GM19239 (cell line): ENCODE measurements at places on chromosomes 6 and 20.

DNA sequence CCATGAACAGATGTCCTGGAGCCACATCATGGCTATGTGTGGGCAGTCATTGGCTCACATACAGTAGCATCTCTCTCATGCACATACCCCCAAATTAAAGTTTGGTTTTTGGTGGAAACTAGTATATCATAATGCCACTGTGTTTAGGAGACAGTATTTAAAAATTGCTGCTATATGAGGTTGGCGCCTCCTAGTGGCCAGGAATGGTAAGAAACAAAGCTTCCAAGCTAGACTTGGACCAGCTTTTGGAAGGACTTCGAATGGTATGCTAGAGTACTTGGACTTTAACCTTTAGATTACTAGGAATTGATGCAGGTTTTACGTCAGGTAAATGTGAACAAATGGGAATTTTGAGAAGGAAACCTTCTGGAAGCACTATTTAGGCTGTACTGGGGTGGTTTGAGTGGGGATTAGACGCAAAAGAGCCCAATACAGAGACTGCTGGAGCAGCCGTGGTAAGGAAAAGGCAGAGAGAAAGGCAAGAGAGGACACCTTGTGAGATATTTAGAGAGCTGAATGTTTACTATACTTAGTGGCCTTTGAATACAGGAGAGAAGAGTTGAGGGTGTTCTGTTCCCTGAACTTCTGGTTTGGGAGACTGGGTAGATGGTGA, 23.8 kb downstream of the PRSS35 start:
- peak; percentile 28 for DNase-seq

- DNase-seq = no peak
Measured at GRCh38 chr6:15444881-15445280, 199.0 kb downstream of the JARID2 start.

- DNase-seq = no peak
Measured at GRCh38 chr20:59051666-59052185, 9.1 kb upstream of the PRELID3B start.

DNA sequence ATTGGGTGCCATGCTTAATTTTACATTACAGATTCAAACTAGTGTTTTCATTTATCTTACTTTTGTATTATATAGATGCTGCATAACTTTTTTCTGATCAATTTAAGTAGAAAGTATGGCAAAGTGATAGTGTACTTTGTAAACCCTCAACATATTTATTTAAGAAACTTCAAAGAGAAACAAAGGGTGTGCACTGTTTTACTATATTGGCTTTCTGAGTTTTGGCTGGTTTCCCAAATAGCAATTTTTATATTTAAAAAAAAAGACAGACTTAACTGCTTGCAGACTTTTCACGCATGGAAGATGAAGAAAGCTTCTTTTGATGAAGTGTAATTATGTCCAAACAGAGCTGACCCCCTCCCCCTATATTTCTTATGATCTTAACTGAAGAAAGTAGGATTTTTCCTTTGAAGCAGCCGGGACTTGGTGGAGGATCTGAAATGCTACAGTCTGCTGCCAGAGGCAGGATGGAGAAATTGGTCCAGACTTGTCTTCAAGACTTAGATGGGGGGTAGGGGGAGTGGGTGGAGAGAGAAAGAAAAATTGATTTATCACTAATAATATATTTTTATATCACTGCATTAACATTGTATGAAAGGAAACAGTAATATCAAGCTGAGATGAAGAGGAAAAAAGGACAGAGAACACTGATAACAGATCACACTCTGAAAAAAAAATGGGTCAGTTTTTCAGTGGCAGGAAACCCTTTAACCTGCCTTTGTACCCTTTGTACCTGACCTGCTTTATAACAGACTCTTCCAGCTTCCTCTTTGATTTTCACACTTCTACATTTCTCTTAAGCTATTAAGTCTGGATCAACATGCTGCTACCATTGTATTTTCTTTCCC, 56.0 kb upstream of the SUPT3H start:
- DNase-seq = no peak

DNA sequence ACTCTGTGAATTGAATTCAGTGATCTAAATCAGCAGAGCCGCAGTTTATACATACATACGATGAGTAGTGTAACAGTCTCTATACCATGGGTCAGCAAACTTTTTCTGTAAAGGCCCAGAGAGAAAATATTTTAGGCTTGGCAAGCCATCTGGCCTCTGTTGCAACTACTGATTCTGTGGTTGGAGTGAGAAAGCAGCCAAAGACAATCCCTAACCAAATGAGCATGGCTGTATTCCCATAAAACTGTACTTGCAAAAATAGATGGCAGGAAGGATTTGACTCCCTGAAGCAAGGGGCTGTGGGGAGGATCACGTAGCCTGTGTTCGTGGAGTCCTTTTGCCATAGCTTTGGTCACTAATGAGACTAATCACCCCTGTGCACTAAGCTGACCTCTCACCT, 17.9 kb upstream of the MOCS1 start:
- DNase-seq = no peak

DNA sequence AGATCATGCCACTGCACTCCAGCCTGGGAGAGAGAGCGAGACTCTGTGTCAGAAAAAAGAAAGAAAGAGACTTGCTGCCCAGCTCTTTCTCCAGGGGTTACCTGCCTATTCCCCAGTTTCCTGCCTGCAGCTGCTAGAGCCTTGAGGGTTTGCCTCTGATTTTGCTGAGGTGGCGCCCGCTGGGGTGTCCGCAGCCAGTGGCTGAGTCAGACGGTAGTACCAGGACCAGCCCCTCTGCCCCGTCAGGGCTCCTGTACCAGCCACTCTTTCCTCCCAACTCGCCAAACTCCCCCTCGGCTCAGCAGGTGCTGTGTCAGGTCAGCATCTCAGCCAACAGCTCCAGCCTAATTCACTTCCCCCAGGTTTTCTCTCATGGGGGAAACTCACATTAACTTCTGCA, 7.4 kb upstream of the LSM14B start:
- no peak for DNase-seq

GRCh38 chr6:35183935-35184334, 29.8 kb upstream of the SCUBE3 start:
- no peak for DNase-seq

DNA sequence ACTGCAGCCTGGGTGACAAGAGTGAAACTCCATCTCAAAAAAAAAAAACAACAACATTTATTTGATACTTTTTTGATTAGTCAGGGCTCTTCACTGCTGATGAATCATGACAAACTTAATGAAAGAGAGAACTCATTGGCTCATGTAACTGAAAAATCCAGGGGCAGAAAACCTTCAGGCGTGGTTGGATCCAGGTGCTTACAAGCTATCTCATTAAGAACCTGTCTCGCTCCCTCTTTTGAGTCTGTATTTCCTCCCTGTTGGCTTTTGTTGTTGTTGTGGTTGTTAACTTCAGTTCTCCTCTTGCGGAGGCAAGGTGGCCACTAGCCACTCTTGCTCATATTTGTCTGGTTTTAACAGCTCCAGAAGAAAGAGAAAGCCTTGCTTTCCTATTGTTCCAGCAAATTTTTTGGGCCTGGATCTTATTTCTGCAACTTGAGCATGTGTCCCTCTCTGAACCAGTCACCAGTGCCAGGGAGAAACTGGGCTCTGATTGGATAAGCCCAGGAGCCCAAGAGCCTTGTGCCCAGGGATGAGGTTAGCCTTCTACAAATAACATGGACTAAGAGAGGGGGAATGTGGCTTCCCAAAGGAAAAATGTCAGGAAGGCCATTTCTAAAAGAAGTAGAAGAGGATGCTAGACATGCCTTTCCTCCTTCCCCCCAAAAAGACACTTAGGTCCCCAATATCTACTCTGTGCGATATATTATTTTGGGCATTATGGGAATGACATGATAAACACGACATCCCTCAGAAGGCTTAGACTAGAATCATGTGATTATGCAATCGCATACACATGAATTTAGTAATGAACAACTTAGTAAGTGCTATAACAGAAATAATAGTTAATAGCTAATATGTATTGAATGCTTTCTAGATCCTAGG, 64.5 kb downstream of the PHACTR2 start:
- DNase-seq = no peak

DNA sequence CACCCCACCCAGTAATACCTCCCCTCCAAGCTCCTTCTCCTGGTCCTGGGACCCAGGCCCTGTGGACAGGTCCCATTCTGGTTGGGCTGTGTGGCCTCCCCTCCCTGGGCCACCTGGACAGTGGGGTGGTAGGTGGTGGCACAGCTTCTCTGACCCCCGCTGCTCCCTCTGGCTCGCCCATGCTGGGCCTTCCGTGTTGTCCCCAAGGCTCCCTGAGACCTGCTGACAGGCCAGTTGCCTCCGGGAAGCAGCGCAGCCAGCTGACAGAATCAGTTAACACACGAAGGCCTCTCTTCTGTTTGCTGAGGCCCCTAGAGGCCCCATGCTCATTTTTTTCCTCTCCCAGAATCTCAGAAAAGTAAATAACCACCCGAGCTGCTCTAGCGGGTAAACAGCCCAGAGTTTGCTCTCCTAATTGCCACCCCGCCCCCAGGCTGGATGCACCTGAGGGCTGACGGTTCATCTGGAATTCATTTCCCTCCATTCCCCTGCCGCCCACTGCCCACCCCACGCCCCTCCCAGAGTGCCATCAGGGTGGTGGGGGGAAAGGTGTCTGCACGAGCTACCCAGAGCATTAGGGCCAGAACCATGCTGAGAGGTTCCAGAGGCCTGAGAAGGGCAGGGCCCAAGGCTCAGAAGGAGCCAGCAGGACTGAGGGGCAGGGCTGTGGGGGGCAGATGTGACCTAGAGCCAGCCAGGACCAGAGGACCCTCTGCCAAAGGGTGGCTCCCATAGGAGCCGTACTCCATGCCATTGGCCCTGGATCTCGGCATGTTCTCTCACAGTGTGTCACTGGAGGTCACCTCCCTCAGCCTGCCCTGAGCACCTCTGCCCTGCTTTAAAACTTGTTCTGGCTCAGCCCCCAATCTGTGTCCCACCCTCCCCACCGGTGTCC, 157.5 kb downstream of the GRM4 start:
- no peak for DNase-seq

- no peak for DNase-seq
Measured at GRCh38 chr6:157488716-157489118, 107.7 kb downstream of the ZDHHC14 start.

DNA sequence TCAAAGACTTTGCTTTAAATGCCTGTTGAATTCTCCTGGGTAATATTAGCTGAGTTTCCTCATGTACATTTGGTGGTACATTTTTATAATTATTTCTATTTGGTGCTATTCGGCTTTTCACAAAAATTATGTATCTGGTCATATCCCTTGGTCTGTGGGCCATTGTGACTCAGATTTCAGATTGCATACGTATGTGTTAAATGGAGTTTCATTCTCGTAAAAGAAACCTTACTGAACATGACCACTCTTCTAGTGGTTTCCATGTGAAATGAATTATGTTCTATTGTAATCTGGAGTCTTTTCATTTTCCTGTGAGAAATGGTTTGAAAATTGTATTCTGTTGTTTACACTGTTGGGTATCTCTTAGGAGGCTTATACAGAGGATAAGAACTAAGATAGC, 386.2 kb upstream of the FLRT3 start:
- no peak for DNase-seq

DNA sequence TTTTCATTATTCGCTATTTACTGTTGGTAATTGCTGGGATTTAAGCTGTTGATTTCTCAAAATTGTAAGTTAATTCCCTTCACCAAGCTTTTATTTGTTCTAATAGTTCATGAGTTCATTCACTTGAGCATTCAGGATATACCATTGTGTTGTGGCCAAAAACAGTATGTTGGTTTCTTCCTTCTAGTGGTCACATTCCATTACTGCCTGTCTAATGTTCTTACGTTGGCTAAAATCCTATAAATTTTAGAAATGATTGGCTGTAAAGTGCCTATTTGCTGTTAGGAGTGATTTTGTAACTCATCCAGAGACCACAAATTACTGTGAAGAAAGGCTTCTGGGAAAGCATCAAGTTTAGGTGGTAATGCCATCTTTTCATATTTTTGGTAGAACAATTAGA, 76.3 kb downstream of the FARS2 start:
- no peak for DNase-seq

DNA sequence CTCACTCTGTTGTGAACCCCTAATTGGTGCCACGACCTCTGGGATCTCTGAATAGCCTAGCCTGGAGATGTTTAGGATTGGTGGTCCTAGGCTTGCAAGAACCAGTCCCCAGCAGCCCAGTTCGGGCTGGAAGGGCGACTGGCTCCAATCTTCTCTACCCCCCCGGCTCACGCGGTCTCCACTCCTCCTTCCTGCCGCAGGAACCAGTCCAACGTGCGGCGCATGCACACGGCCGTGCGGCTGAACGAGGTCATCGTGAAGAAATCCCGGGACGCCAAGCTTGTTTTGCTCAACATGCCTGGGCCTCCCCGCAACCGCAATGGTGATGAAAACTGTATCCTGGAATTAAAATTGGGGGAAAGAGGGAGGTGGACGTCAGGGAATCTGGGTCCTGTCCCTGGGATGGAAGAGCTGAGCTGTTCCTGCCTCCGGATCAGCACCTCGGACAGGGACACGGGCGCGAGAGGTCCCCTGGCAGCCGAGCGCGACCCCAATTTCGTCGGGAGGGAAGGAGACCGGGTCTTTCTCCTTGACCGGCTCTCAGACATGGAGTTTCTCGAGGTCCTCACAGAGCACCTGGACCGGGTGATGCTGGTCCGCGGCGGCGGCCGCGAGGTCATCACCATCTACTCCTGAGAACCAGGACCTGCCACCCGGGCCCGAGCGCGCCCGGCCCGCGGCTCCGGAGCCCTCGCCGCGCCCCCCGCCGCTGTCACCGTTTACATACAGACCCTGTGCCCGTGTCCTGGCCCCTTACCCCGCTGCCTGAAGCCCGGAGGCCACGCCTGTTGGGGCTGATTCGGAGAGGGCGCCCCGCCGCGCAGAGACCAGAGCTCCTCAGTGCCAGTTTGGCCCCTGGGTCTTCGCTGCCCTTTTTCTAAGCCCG, 28.2 kb downstream of the SLC12A5 start:
- no peak for DNase-seq

GRCh38 chr6:20777801-20778200, 243.5 kb downstream of the CDKAL1 start:
- no peak for DNase-seq

DNA sequence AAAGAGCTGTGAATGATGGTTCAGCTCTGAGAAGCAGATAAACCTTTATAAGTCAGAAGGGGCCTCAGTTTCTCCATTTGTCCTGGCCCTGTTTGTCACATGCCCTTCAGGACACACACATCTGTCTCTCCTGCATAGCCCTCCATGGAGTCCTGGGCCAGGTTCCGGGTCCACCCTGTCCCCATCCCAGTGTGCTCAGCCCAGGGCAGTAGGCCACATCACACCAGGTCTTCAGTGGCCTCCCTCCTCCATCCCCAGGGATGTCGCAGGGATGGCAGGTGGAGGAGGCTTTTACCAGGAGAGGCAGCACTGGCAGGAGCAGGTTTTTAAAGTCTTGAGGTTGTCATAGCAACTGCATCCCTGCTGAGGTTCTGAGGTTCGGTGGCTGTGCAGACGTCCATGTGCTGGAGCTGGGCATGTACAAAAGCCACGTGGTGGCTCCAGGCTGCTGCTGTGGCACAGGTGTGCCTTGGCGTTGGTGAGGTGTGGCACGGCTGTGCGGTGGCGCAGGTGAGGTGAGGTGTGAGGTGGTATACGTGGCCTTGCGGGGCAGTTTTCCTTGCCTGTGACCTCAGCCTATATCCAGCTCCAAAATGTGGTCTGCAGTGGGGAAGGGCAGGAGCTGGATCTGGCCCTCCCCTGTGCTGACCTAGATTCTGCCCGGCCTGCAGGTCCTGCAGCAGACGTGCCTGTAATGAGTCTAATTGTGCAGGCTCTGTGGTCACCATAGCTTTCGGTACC, 8.0 kb upstream of the NPBWR2 start:
- DNase-seq = no peak

- DNase-seq = no peak
Measured at GRCh38 chr6:111685526-111685925, 79.8 kb upstream of the TRAF3IP2 start.

- no peak for DNase-seq
Measured at GRCh38 chr6:133244519-133244918, 3.4 kb downstream of the EYA4 start.

- DNase-seq = no peak
Measured at GRCh38 chr6:127073222-127073621, 45.2 kb upstream of the RSPO3 start.
